ENCODE measurements at places on chromosomes 1 and 21.

- DNase-seq = no peak
These were observed 1300.0 kb downstream of the PLA2G4A start for GRCh38 chr1:188128761-188129160.

DNA sequence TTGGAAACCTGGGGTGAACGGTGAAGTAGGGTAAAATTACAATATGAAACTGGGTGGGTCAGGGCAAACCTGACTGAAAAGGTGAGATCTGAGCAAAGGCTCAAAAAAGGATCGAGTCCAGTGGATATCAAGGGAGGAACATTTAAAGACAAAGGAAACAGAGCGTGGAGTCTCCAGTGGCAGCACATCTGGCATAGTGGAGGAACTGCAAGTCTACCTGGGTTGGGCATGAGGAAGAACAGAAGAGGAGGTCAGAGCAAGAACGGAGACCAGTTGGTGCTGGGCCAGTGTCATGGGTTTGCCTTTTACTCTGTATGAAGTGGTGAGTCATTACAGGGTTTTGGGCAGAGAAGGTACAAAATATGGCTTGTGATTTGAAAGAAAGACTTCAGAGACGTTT is 163.7 kb downstream of the NTPCR start:
- no peak for DNase-seq

DNA sequence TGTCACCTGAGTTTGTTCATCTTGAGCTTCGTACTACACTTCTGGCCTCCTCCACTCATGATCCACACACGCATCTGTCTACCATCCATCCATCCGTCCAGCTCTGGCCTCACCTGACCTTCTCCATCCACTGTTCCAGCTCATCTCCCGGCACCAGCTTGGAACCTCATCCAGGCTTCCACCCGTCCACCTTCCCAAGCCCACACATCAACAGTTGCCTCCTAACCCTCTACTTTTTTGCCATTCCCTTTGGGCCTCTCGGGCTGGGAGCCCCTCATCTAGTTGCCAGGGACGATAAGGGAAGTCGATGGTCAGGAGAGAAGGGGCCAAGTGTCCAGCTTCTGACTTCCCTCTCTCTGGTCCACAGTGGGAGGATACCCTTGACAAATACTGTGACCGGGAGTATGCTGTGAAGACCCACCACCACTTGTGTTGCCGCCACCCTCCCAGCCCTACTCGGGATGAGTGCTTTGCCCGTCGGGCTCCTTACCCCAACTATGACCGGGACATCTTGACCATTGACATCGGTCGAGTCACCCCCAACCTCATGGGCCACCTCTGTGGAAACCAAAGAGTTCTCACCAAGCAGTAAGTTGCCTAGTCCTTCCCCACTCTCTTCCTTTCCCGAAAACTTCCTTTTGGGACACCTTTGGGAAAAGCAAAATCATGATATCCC is 3.4 kb upstream of the FALEC start:
- no peak for DNase-seq

DNA sequence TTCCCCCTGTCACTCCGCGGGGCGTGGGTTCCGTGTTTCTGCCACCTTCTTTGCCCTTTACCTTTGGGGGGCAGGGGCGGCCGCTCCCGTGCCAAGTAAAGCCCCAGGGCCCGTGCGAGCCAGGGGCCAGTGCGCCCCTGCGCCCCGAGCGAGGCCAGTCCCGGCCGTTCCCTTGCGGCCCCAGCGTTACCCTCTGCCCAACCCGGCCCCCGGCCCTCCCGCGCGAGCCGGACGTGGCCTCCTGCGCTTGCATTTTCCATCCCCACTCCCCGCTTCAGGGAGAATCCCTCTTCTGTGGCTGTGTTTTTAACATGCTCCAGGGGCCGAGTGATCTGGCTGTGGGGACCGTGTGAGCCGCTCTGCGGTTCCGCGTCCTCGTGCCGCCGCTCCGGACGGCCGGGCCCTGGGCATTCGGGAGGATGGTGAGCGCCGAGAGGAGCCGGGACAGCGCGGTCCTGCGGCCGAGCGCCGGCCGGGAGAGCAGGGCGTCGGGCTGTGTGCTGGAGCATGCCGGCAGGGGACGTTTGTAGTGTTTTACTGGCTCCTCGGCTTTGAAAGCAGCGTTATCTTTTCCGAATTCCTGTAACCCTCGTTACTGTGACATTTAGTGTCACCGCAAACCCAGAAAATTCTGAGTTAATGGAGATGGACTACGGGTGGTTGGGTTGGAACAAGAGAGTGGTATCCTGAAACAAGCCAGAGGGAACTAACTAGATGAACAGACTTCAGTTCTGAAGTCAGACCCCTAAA is 1.0 kb downstream of the GALNT2 start:
- peak; percentile 59 for DNase-seq

DNA sequence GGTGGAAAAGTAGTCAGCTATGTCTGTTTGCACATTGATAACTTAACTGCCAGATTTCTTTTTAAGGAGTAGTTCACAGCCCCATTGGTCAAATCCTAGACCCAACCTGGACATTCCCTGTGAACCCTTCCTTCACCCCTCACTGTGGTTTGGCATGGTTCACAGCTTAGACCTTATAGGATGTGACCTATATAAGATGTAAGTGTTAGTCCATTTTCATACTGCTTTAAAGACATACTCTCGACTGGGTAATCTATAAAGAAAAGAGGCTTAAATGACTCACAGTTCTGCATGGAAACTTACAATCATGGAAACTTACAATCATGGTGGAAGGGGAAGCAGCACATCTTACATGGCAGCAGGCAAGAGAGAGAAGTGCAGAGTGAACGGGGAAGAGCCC is 1066.2 kb downstream of the TTLL7 start:
- no peak for DNase-seq

DNA sequence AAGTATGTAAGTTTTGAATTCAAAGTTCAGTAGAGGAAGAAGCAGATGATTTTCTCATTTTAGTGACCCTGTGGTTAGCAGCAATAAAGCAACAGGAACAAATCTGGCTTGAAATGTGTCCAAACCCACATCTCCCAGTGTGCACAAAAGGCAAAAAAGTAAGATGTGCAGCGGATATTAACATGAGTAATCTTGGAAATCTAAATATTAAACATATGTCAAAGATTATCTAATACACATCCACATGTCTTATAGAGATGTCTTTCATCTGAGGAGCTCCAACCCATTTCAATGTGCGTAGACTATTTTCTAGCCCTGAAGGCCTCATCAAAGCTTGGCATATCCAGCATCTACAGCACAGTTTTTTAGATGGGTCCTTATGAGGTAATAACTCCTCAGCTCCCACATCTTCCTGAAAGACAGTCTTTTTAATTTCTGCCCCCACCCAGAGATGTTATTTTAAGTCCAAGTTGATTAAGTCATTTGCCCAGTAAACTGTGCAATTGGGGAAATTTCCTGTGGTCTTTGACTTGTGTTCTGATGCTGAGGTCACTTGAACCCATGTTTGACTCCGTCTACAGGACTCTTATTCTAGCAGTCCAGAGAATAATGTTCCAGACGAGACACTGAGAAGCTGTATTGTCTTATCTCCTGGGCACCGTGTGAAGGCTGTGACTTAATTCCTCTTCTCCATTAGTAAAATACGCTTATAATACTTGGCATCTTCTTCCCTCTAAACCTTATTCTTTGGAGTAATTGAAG is 73.7 kb downstream of the LMO4 start:
- no peak for DNase-seq

GRCh38 chr21:25676451-25676850 is 37.4 kb downstream of the JAM2 start:
- DNase-seq = no peak

GRCh38 chr21:44992608-44993031 is 52.8 kb downstream of the SLX9 start:
- DNase-seq = no peak

GRCh38 chr1:26281971-26282370 is 2.1 kb downstream of the SH3BGRL3 start:
- DNase-seq = no peak

DNA sequence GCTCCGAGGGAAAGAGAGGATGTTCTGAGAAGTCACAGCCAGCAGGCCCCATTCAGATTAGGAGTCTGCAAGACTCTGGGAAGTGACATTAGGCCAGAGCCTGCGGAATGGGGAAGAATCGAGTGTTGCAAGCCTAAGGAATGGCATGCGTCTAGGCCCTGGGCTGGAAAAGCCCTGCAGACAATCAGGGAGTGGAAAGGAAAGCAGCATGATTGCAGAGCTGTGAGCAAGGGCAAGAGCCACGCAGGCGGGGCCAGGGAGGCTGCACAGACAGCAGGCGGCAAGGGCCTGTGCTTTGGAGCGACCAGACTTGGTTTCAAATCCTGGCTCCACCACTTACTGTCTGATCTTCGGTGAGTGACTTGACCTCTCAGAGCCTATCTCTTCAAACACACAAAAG is 118.2 kb downstream of the RRAGC start:
- DNase-seq = no peak

DNA sequence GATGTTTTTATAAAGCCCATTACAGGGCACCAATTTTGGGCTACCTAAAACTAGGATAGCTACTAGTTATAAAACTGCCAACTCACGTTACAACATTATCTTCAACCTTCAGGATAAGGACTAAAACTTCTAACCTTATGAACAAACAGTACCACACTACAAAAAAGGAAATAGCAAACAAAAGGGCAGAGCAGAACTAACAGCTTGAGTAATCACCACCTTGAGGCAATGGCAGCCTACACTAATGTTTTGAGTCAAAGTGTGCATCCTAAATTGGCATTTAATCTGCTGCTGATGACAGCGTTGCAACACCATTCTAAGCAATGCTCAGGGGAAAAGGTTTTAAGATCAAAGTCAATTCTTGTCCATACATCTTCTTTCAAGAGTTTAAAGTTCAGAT is 27.2 kb downstream of the PTP4A2 start:
- DNase-seq = no peak

- DNase-seq = no peak
These were observed 16.5 kb downstream of the LSS start for GRCh38 chr21:46211786-46212720.

- no peak for DNase-seq
These were observed 36.9 kb downstream of the MACO1 start for GRCh38 chr1:25467616-25468015.

GRCh38 chr1:27307874-27308598 is 13.9 kb upstream of the TMEM222 start:
- no peak for DNase-seq

DNA sequence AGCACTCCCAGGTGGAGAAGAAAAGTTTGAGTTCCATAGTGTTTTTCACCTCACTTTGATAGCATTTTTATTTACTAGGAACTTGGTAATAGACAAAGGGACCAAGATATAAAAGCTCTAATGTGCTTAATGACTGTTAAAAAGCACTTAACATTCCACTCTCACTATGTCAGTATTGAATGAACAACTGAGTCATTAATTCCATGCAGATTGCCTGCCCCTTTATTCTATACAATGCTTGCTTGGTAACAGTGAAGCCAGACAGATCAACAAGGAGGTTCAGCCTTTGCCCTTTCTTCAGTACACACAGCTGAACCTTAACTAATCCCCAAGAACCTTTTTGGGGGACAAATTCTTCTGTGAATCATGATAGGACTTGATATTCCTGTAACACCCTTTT is 425.5 kb downstream of the NUF2 start:
- DNase-seq = no peak

DNA sequence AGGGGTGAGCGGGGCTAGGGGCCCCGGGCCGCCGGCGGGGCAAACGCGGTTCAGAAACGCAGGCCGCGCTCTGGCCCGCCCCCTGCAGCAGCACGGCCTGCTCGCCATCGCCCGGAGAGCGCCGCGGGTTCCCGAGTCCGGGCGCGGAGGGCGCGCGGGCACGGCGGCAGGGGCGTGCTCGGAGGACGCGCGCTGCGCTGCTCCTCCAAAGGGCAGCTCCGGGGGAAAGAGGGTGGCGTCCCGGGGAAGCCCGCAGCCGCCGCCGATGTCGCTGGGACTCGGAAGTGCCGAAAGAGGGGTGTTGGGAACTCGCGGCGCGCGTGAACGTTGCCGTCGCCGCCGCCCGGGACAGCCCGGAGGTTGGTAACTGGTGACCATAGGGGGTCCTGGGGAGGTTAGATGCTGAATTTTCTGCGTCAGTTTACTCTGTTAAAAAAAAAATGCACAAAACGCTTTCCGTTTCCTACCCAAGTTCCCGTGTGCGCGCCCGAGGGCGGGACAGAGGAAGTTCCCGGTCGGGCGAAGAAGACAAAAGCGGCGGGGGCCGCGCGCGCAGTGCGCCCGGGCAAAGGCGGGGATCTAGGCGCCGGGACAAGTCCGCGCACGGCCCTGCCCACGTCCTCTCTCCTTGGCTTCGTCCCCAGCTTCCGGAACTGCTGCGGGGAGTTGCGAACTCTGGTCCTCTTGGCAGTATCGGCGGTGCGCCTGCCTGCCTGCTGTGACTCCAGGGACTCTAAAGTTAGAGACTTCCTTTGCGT is at the start of gene HHAT:
TSS of gene HHAT (plus strand) at position 157 of the 758 bp plus-strand sequence. CDS start 20,074 bp downstream, outside the sequence.
- peak; percentile 79 for DNase-seq

DNA sequence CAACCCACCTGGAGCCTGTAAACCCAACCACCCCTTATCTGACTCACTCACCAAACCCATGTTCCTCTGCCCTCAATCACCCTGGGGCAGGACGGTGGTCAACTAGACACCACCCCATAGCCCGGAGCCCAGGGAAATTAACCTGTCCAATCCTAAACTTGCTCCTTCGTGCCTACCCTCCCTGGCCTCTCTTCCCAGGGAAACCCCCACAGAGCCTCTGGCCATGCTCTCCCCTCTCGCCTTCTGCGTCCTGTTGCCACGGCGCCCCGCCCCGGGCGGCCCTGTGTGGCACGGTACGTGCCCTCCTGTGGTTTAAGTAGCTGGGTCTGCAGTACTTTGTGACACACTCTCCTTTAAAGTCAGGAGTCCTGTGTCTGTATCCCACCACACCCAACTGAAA is 4.0 kb upstream of the FTCD start:
- DNase-seq = no peak

- no peak for DNase-seq
These were observed 627.4 kb upstream of the NR5A2 start for GRCh38 chr1:199399996-199400724.

DNA sequence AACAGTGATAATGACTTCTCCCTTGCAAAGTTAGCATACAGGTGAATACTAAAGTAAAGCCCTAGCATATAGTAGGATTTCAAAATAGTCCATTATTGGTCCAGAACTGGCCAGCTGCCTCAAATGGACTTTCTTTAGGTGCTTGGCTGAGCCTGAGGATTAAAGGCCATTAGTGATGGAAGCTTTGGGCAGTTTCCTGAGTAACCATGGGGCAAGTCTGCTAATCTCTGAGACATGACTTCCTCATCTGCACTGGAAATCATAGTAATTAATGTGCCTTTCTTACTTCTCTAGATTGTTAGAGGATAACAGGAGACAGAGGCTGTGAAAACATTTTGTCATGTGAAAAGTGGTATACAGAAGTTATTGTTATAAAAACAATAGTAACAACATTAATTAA is 156.5 kb upstream of the UBE2U start:
- no peak for DNase-seq

DNA sequence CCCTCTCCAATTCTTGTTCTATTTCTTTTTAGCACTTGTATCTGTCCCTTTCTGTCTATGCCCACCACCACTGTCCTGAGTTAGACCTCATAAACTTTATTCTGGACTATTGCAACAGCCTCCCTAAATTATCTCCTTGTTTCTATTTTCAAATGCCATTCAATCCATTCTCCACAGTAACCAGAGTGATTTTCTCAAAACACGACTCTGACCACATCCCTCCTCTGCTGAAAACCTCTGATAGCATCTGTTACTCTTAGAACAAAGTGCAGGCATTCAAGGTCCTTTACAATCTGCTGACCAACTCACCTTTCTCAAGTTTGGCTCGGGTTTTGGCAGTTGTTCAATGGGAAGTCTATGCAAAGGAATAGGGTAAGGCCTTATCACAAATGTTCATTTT is 22.8 kb upstream of the GPX7 start:
- no peak for DNase-seq

GRCh38 chr1:208450958-208451357 is 206.8 kb upstream of the PLXNA2 start:
- no peak for DNase-seq

GRCh38 chr1:208245185-208245705 is 1.1 kb upstream of the PLXNA2 start:
- peak; percentile 72 for DNase-seq

Data from frontal cortex (tissue), 4 donors.